ENCODE measurements at places on chromosomes 3 and 15.

GRCh38 chr3:128780101-128780837 is 54.3 kb downstream of the RAB7A start:
- DNase-seq = no peak

DNA sequence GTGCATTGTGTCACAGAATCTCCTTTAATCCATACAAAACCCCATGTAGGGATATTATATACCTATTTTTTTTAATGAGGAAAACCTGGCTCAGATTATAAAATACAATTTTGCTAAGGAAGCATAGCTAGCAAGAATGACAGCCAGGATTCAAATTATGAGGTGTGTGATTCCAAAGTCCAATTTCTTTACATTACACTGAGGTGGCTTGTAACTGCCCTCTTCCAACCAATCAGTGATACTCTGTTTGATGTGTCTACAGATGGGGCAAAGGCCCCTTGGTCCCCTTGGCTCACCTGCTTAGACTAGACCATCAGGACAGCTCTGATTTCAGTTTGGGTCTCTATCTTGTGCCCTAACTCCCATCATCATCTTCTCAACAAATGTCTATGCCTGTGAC is 120.3 kb upstream of the ADAMTS9 start:
- DNase-seq = no peak

DNA sequence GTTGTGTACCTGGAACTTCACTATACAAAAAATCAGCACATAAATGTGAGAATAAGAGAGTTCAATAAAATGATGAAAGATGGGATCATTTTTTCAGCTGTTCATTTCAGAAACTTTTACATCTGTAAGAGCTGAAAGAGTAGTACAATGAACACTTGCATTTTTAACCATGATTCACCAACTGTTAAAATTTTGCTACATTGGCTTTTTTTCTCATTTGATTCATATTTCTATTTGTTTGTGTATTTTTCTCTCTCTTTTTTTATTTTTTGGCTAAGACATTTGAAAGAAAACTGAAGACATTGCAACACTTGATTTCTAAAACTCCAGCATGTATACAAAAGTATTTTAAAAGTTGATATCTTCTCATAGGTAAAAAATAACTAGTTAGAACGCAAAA is 98.3 kb upstream of the CDIN1 start:
- no peak for DNase-seq

GRCh38 chr3:130894130-130894985 is 474 bp downstream of the ATP2C1 start:
- peak; percentile 36 for DNase-seq

GRCh38 chr3:177351757-177352158 is 154.5 kb upstream of the TBL1XR1 start:
- DNase-seq = peak; percentile 63

DNA sequence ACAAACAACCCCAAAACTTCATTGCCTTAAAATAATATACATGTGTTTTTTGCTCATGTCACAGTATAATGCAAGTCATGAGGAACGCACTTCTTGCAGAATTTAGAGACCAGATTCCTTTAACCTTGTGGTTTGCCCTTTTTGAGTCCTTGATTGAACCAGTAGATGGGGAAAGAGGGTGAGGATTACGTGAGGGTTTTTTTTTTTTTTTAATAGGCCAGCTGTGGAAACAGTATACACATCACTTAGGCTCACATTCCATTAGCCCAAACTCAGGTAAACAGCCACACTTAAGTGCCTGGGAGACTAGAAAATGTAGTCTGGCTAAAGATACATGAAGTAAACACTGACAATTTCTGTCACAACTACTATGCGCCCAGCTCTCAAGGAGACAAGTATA is 114.9 kb upstream of the MLF1 start:
- no peak for DNase-seq

- DNase-seq = peak; percentile 51
These were observed 22.9 kb downstream of the RAB8B start for GRCh38 chr15:63212050-63213004.

DNA sequence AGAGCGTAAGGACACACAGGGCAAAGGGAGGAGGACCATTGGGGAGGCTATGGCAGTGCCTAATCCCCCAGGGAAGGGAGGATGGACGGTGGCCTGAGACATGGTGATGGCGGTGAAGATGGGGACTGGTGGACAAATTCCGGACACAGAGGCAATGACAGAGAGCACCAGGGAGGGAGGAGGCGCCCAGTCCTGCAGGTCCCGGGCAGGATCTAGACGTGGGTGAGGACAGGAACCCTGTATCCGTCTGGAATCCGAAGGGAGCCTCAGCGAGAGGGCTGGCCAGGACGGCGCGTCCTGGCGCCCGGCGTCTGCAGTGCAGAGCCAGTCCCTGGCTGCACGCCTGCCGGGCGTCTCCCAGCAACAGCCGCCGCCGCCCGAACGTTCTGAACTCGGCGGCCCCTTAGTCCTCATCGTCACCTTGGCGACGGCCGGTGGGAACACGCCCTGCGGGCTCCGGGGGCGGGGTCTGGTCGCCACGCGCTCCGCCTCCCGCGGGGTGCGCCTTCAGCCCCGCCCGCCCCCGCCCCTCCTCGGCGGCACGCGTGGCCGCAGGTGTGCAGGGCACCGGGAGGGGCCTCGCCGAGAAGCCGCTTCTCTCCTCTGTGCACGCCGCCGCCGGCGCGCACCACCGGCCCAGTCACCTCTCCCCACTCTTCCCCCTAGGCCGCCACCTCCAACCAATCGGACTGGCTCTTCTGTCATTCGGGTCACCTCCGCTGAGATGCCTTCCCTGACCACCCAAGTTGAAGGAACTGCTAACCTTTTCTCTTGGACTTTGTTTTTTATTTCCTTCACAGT is 11.6 kb downstream of the XIRP1 start:
- peak; percentile 97 for DNase-seq

- DNase-seq = no peak
These were observed 122.9 kb upstream of the CTNNB1 start for GRCh38 chr3:41076399-41076798.

Measured in GM13976 (cell line).